ENCODE measurements at places on chromosomes 6 and 20.

- H3K27ac ChIP-seq = no peak overlapping the region
- no peak for DNase-seq
- H3K27me3 ChIP-seq = peaks cover 36% of the 10 kb centered on the region
- no peaks in the 10 kb centered on the region for H3K4me1 ChIP-seq
- H3K36me3 ChIP-seq = no peaks in the 10 kb centered on the region
Observed at GRCh38 chr6:122717350-122717749, 62.2 kb upstream of the FABP7 start.

GRCh38 chr20:35502352-35502751 is 27.1 kb downstream of the C20orf173 start:
- no peak for DNase-seq
- H3K4me1 ChIP-seq = peaks cover 12% of the 10 kb centered on the region
- no peak overlapping the region for H3K4me3 ChIP-seq
- peaks cover 71% of the 10 kb centered on the region for H3K36me3 ChIP-seq
- no peak overlapping the region for H3K27ac ChIP-seq

DNA sequence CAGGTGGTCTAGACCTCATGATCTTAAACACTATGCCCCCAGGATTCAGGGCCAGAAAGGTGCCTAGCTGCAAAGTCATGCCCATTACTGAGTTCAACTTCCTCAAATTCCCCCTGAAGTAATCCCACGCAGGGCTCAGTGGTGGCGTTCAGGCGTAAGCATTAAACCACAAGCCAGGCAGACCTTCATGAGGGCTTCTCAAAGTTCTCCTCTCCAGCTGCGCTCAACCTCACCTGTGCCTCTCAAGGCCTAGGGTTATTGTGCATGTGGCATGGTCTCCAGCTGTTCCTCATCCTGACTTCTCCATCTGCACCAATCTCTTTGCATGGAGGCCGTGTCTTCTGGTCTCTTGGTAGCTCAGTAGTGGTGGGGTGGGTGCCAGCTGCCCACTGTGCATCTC is 113.6 kb downstream of the TSHZ2 start:
- H3K4me1 ChIP-seq = peaks cover 2% of the 10 kb centered on the region
- no peak for DNase-seq
- no peak overlapping the region for H3K27ac ChIP-seq
- no peaks in the 10 kb centered on the region for H3K36me3 ChIP-seq
- H3K27me3 ChIP-seq = no peaks in the 10 kb centered on the region

DNA sequence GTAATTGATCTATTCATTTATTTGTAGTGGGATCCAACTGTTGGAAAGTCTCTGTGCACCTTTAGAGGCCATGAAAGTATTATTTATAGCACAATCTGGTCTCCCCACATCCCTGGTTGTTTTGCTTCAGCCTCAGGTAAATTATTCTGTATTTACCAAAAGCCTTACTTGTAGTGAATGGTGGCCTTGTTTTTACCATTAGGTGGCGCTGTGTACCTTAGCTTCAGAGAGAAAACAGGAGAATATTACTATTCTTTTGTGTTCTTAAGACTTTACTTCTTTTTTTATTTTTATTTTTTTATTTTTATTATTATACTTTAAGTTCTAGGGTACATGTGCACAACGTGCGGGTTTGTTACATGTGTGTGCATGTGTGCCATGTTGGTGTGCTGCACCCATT is 23.7 kb downstream of the PEX7 start:
- H3K27me3 ChIP-seq = no peaks in the 10 kb centered on the region
- no peak overlapping the region for H3K4me3 ChIP-seq
- peaks cover 20% of the 10 kb centered on the region for H3K4me1 ChIP-seq
- DNase-seq = no peak
- H3K27ac ChIP-seq = no peak overlapping the region
- H3K36me3 ChIP-seq = no peaks in the 10 kb centered on the region

DNA sequence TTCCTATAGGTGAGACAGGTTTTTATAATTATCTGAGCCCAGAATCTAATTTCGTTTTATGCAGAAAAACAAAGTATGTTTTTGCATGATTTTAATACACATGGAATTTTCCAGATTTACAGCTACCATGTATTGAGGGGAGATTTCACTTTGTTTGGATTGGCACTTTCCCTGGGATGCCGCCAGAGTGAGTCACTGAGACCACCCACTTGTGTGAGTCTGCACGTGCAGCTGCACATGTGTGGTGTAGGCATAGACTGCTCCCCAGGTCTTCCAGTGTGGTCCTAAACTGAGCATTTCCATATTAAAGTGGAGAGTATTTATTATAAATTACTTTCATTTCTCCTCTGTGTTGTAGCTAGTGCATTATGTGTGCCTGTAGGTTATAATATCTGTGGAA is 186.8 kb downstream of the UBE3D start:
- H3K4me1 ChIP-seq = no peaks in the 10 kb centered on the region
- H3K36me3 ChIP-seq = no peaks in the 10 kb centered on the region
- DNase-seq = no peak
- no peak overlapping the region for H3K27ac ChIP-seq
- H3K27me3 ChIP-seq = no peaks in the 10 kb centered on the region

DNA sequence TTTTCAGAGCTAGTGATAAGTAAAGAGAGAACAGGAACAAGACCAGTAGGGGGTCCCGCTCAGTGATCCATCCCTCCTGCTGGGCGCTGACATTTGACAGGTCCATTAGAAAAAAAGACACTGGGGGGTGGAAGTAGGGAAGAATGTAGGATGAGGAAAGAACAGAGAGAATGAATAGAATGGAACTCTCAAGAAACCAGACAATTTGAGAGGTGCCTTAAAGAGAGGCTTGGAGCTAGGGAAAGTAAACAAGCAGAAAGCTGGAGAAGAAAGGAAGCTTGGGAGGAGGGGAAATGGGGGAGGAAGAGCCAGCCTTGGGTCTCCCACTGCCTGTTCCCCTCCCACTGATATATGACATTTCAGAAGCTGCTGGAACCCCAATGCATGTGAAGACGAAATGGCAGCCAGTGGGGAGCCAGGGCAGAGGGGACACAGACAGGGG is 8.4 kb downstream of the GABBR1 start:
- no peaks in the 10 kb centered on the region for H3K27me3 ChIP-seq
- peaks cover 42% of the 10 kb centered on the region for H3K36me3 ChIP-seq
- H3K27ac ChIP-seq = no peak overlapping the region

DNA sequence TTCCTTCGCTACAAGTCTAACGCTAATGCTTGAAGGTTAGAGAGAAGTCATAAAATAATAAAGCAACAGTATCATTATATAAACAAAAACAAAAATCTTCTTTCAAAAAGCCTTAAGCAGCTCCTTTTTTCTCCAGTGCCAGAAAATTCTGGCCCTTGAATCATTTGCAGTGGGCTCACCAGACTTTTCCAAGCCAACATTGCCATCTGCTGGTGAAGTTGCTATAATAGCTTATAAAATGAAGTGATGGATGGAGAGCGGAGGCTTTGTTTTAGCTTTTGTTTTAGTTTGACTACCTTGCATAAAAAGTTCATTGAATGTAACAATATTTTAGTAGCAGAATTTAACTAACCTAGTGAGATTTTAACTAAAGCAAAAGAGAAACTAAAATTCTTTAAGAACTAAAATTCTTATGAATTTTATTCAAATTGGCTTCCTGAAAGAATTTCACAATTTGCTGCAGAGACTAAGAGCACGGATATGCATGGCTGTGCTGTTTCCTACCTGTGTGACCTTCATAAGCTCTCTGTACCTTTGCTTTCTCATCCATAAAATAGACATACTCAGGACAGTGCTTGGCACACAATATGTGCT is 44.8 kb upstream of the SLC2A12 start:
- H3K4me3 ChIP-seq = no peak overlapping the region
- H3K36me3 ChIP-seq = no peaks in the 10 kb centered on the region
- no peak for DNase-seq
- no peaks in the 10 kb centered on the region for H3K4me1 ChIP-seq
- H3K27ac ChIP-seq = no peak overlapping the region

DNA sequence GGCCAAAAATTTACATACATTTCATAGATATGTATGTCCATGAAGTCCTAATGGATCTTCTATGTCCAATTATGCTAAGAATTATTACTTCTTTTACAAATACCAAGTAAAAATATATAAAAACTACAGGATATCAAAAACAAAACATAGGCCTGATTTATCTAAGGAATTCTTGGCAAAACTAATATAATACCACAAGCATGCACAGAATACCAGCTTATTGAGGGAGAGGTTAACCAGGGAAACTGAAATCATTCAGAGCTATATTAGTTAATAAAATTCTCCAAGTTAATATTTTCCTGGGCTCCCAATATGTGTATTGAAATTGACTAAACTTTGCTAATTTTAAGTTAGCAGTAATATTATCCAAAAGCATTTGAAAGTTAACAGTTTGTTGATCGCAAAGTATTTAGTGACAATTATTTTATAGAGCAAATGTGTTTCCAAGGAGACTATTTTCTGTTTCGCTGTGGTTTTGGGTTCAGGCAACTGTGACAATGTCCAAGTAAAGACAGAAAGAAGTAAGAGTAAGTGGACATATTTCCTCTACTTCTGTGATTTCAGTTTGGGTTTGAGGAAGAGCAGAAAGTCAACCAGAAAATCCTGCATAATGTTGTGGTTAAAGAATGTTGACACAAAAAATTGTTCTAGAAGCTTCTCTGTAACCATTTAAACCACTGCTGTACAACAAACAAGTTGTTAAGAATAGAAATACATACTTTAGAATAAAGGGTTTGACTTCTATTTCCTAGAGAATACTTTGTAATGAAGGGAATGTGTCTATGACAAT is 167.4 kb downstream of the COL21A1 start:
- no peak overlapping the region for H3K27ac ChIP-seq
- no peaks in the 10 kb centered on the region for H3K27me3 ChIP-seq
- peaks cover 4% of the 10 kb centered on the region for H3K36me3 ChIP-seq
- no peak for DNase-seq
- H3K4me1 ChIP-seq = peaks cover 11% of the 10 kb centered on the region

DNA sequence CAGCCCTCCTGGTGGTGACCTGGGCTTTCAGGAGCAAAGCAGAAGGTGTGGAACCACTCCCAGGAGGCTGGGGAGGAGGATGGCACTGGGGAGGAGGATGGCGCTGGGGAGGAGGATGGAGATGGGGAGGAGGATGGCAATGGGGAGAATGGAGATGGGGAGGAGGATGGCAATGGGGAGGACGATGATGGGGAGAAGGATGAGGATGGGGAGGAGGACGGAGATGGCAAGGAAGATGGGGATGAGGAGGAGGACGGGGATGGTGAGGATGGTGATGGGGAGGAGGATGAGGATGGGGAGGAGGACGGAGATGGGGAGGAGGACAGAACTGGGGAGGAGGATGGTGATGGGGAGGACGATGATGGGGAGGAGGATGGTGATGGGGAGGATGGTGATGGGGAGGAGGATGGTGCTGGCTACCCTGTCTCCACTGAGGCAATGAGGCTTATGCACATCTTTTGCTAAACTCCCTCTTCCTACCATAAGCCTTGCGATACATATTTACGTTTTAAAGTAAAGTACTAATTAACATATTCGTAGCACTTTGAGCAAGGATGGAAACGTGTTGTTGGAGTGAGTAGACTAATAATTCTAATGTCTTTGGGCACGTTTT is 7.4 kb downstream of the SMOC2 start:
- H3K4me1 ChIP-seq = peaks cover 23% of the 10 kb centered on the region
- peaks cover 86% of the 10 kb centered on the region for H3K27me3 ChIP-seq
- no peaks in the 10 kb centered on the region for H3K36me3 ChIP-seq
- no peak overlapping the region for H3K4me3 ChIP-seq

GRCh38 chr20:52985687-52986086 is 13.5 kb downstream of the TSHZ2 start:
- H3K36me3 ChIP-seq = no peaks in the 10 kb centered on the region
- no peak for DNase-seq
- no peak overlapping the region for H3K27ac ChIP-seq
- no peak overlapping the region for H3K4me3 ChIP-seq
- peaks cover 35% of the 10 kb centered on the region for H3K27me3 ChIP-seq

DNA sequence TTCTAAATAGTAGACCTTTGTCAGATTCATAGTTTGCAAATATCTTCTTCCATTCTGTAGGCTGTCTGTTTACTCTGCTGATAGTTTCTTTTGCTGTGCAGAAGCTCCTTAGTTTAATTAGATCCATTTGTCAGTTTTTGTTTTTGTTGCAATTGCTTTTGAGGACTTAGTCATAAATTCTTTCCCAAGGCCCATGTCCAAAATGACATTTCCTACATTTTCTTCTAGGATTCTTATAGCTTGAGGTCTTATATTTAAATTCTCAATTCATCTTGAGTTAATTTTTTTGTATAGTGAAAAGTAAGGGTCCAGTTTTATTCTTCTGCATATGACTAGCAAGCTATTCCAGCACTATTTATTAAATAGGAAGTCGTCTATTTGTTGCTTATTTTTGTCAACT is 287.0 kb downstream of the PACRG start:
- no peaks in the 10 kb centered on the region for H3K36me3 ChIP-seq
- no peaks in the 10 kb centered on the region for H3K4me1 ChIP-seq
- no peaks in the 10 kb centered on the region for H3K27me3 ChIP-seq
- H3K27ac ChIP-seq = no peak overlapping the region
- H3K4me3 ChIP-seq = no peak overlapping the region

- H3K27me3 ChIP-seq = no peaks in the 10 kb centered on the region
- no peak overlapping the region for H3K27ac ChIP-seq
- H3K4me1 ChIP-seq = peaks cover 29% of the 10 kb centered on the region
Observed at GRCh38 chr20:24981790-24982189, 10.8 kb downstream of the APMAP start.

- H3K36me3 ChIP-seq = no peaks in the 10 kb centered on the region
- no peak overlapping the region for H3K4me3 ChIP-seq
- H3K27ac ChIP-seq = no peak overlapping the region
- H3K27me3 ChIP-seq = peaks cover 53% of the 10 kb centered on the region
- peak; percentile 80 for DNase-seq
Observed at GRCh38 chr20:38599410-38599882, 2.2 kb upstream of the ARHGAP40 start.

- H3K4me3 ChIP-seq = no peak overlapping the region
- peaks cover 66% of the 10 kb centered on the region for H3K4me1 ChIP-seq
- DNase-seq = no peak
- H3K27me3 ChIP-seq = no peaks in the 10 kb centered on the region
- H3K27ac ChIP-seq = no peak overlapping the region
- H3K36me3 ChIP-seq = no peaks in the 10 kb centered on the region
Observed at GRCh38 chr6:157046776-157047175, 269.6 kb downstream of the ARID1B start.

- H3K4me3 ChIP-seq = peak overlapping the region; percentile 74
- peaks cover 48% of the 10 kb centered on the region for H3K4me1 ChIP-seq
Observed at GRCh38 chr6:28124971-28125353, 553 bp downstream of the ZSCAN16 start.

DNA sequence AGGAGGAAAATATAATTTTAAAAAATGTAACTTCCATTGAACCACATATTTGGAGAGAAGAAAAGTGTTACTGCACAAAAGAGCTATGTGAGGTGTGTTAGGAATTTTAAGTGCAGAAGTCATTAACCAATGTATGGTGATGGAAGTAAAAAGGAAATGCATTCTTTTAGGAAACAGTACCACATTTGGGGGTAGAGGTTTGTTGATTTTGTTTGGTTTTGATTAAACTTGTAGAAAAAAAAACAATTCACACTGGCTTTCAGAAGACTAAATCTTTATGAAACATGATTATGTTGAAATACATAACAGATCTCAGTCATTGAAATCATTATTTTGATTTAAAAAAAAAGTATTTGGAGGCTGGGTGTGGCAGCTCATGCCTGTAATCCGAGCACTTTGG is 1287.0 kb upstream of the GJE1 start:
- H3K4me3 ChIP-seq = no peak overlapping the region
- no peak for DNase-seq
- H3K36me3 ChIP-seq = no peaks in the 10 kb centered on the region
- no peak overlapping the region for H3K27ac ChIP-seq
